Lung (tissue), 17 donors: ENCODE measurements at places on chromosomes 12 and 14. TPM values are rescaled to one million over a fixed set of nuclear protein-coding genes. Genes with fewer than 3 reads are reported as not detected.

DNA sequence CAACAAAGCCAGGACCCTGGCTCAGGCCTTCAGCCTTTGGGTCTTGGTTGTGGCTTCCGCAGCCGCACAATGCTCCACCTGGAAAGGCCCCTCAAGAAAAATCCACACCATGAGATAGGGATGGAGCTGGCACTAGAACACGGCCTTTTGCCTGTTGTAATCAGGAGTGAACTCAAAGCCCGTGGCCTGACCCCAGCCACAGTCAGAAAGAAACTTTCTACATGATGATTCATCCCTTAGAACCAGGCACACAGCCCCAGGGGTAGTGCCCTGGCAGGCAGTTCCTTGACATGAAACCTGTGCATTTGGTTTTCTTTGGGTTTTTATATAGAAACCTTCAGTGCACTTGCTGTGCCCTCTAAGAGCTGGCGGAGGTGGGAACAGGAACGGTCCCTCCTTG lies 5.1 kb downstream of the CLMN start:
- H3K27me3 ChIP-seq: no peaks in the 10 kb centered on the region
- peaks cover 18% of the 10 kb centered on the region for H3K4me1 ChIP-seq
- no peak for DNase-seq
- H3K36me3 ChIP-seq: no peaks in the 10 kb centered on the region
- no peak overlapping the region for H3K4me3 ChIP-seq

GRCh38 chr14:30108975-30109700 lies 181.5 kb upstream of the PRKD1 start:
- no peaks in the 10 kb centered on the region for H3K36me3 ChIP-seq
- H3K4me3 ChIP-seq: no peak overlapping the region
- H3K27ac ChIP-seq: no peak overlapping the region
- H3K4me1 ChIP-seq: no peaks in the 10 kb centered on the region

- H3K4me1 ChIP-seq: no peaks in the 10 kb centered on the region
- H3K4me3 ChIP-seq: no peak overlapping the region
- no peak overlapping the region for H3K27ac ChIP-seq
- no peaks in the 10 kb centered on the region for H3K36me3 ChIP-seq
Observed at GRCh38 chr14:67186789-67187584, 2.3 kb upstream of the GARIN2 start.

DNA sequence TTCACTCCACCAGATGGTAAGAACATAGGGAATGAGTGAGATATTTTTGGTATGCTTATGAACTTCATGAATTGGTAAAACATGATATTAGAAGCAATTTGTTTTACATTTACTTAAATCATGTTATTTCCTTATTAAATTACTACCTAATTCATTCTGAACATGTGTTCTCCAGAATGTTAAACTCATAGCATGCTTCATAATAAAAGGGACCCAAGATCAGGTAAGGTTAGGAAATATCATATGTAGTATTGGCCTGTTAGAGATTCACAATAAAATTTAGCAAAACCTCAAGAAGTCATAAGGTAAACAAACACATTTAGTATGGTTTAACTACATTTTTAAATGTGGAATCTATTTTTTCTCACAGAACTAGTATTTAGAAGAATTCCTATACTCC lies 28.2 kb downstream of the PTPRQ start:
- DNase-seq: no peak
- H3K27me3 ChIP-seq: no peaks in the 10 kb centered on the region
- H3K4me1 ChIP-seq: no peaks in the 10 kb centered on the region

DNA sequence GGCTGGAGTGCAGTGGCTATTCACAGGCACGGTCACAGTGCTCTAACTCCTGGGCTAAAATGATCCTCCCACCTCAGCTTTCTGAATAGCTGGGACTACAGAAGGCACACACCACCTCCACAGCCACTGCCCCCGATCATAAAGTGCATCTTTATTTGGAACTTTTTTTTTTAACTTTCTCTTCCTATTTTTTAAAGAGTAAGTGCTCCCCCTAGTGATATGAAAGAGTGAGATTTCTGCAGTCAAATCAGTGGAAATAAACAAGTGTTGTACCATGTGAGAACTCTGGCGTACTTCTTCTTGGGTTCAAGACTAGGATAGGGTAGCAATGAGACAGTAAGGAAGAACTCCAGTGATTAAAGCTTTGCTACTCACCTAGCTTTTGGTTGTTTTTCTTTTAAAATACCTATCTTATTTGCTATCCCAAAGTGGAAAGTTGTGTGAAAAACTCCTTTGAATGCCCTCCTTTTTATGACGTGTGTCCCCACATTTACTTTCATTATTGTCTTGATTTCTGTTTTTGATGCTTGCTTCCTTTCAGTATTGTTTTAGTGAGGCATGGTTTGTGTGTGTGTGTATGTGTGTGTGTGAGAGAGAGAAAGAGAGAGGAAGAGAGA lies 6.6 kb downstream of the PPP4R4 start:
- no peak overlapping the region for H3K4me3 ChIP-seq
- no peaks in the 10 kb centered on the region for H3K36me3 ChIP-seq
- H3K27ac ChIP-seq: no peak overlapping the region
- DNase-seq: peak; percentile 66
- peaks cover 47% of the 10 kb centered on the region for H3K27me3 ChIP-seq

GRCh38 chr14:55780156-55780946 lies 200.3 kb downstream of the KTN1 start:
- H3K4me3 ChIP-seq: no peak overlapping the region
- H3K36me3 ChIP-seq: no peaks in the 10 kb centered on the region
- DNase-seq: peak; percentile 50
- H3K4me1 ChIP-seq: peaks cover 4% of the 10 kb centered on the region

DNA sequence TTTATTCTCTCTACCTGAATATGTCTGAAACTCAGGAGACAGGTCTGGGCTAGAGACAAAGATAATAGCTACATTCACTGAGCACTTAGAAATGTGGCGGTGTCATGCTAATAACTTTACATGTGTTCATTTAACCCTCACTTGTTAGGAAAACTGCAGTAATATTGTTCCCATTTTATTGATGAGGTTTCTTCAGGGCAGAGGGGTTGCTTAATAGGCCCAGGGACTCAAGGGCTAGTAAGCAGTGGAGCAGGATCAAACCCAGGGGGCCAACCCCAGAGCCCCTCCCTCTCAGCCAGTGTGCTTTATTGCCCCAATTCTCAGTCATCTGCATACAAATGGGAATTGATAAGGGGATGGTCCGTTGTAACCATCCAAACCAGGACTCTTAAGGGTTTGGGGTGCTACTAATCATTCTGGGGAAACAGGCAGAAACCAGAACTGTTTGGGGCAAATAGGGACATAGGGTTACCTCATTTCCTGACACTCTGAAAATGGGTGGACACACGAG lies 142.8 kb upstream of the AMIGO2 start:
- no peaks in the 10 kb centered on the region for H3K27me3 ChIP-seq
- no peak overlapping the region for H3K27ac ChIP-seq
- DNase-seq: no peak
- H3K4me1 ChIP-seq: no peaks in the 10 kb centered on the region
- H3K4me3 ChIP-seq: no peak overlapping the region
- H3K36me3 ChIP-seq: no peaks in the 10 kb centered on the region

- no peaks in the 10 kb centered on the region for H3K4me1 ChIP-seq
- peaks cover 2% of the 10 kb centered on the region for H3K27me3 ChIP-seq
- H3K27ac ChIP-seq: no peak overlapping the region
- DNase-seq: no peak
Observed at GRCh38 chr12:4190366-4191063, 83.0 kb upstream of the CCND2 start.

GRCh38 chr14:46661728-46662127 lies 10.1 kb upstream of the RPL10L start:
- DNase-seq: no peak
- H3K27me3 ChIP-seq: no peaks in the 10 kb centered on the region
- no peak overlapping the region for H3K27ac ChIP-seq
- no peaks in the 10 kb centered on the region for H3K4me1 ChIP-seq
- no peak overlapping the region for H3K4me3 ChIP-seq
- no peaks in the 10 kb centered on the region for H3K36me3 ChIP-seq

DNA sequence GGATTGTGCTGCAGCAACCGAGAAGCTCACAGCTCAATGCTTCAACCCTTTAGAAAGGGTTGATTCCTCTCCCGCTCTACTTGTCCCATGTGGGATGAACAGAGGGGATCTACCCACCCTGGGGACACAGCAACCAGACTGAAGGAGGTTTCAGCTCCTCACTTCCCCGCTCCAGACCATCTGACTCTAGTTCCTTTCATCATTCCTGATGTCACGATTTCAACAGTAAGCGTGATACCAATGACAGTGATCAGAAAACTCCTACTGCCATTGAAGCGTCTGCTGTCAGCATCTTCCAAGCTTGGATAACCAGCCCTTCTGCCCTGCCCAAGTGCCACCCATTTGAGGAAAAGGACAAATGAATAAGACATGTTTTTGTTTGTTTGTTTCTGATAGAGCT lies 14.3 kb downstream of the SERPINA1 start:
- no peaks in the 10 kb centered on the region for H3K36me3 ChIP-seq
- no peak for DNase-seq
- H3K27ac ChIP-seq: no peak overlapping the region
- H3K4me1 ChIP-seq: no peaks in the 10 kb centered on the region
- H3K27me3 ChIP-seq: no peaks in the 10 kb centered on the region

DNA sequence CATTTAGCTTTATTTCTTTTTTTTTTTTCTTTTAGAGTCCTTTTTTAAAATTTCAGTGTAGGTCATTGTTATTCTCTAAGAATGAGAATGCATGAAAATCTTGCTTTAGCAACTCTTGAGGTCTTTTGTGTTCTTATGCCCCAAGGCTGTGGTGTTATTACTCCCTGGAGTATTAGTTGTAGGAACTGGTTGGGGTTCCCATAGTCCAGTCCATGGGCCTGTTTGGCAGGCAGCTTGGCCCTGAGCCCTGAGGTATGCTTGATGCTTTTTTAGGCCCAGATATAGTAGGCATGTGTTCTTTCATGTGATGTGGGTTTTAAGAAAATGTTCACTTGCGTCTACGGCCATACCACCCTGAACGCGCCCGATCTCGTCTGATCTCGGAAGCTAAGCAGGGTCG lies 1.6 kb downstream of the FAM234B start:
- no peak overlapping the region for H3K4me3 ChIP-seq
- H3K27me3 ChIP-seq: no peaks in the 10 kb centered on the region
- peaks cover 4% of the 10 kb centered on the region for H3K4me1 ChIP-seq
- DNase-seq: no peak
- H3K36me3 ChIP-seq: no peaks in the 10 kb centered on the region

DNA sequence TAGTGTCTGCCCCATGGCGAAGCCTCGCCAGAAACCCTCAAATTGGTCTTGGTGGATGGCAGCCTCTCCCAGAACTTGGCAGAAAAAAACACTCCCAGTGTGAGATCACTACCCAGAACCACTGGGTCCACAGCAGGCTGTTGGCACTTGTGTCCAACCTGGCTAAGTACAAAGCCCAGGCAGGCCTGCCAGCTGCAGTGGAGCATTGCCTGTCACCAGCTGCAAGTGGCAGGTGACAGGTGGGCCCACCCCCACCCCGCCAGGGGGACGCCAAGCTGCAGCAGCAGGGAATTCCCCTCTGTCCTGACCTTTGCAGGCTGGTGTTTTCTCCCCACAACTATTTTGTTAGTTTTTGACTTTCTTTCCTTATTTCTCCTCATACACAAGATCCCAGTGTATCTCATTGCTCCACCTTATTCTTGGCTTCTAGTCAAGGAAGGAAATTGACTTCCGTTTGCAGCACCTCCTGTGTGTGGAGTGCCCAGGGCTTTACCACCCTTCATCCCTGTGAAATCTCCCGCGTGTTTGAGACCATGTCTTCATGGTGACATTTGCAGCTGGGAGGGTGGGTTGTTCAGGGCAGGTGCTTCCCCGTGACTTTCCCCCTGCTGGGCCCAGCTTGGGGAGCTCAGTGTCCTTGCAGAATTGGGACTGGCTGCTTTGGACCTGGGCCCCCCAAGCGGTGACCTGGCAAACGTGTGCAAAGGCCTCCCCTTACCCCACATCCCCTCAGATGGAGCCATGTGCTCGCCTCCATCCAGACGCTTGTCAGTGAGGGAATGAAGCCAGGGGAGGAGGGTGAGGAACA lies 73.8 kb upstream of the RIN3 start:
- DNase-seq: no peak
- no peak overlapping the region for H3K27ac ChIP-seq
- no peak overlapping the region for H3K4me3 ChIP-seq

DNA sequence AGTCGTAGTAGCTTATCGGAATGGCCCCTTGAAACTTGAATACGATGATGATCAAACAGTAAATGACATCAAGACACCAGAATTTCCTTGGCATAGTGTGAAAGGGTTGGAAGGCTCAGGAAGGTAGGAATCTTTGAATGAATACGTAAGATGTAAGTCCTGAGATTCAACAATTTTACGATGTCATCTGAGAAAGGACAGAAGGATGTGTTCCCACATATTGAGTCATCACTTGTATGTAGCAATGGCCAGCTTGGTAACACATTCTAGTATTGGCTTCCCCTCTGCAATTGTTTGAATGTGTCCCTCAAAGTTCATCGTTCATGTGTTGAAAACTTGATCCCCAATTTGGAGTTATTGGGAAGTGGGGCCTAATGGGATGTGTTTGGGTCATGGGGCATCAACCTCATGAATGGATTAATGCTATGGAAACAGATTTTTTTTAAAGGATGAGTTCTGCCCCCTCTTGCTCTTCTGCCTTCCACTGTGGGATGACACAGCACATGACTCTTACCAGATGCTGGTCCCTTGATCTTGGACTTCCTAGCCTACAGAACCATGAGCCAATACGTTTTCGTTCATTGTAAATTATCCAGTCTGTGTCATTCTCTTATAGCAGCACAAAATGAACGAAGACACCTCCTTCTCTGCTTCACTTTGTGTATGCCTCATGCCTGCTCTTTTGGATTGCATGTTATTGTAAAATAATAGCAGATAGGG lies 284.6 kb downstream of the BCAT1 start:
- DNase-seq: no peak
- peaks cover 3% of the 10 kb centered on the region for H3K4me1 ChIP-seq
- H3K4me3 ChIP-seq: no peak overlapping the region
- H3K36me3 ChIP-seq: no peaks in the 10 kb centered on the region
- H3K27me3 ChIP-seq: no peaks in the 10 kb centered on the region

- H3K27ac ChIP-seq: no peak overlapping the region
- H3K4me1 ChIP-seq: no peaks in the 10 kb centered on the region
- H3K27me3 ChIP-seq: no peaks in the 10 kb centered on the region
- no peak for DNase-seq
- no peak overlapping the region for H3K4me3 ChIP-seq
Observed at GRCh38 chr12:128551266-128551665, 272.5 kb downstream of the SLC15A4 start.

DNA sequence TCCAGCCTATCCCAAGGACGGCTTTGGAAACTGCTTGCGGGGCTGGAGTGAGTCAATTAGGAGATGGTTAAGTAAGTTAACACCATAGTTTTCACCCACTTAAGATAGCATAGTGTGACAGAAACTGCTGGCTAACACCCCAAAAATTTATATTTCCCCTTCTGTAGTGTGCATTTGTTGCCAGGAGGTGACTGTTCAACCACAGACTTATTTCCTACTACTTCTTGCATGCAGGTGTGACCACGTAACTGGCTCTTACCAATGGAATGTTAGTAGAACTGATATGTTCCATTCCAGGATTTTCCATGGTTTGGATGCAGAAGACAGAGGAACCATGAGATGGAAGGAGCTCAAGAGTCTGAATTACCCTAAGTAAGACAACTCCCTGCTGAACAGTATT lies 52.9 kb upstream of the SLC35F4 start:
- H3K36me3 ChIP-seq: no peaks in the 10 kb centered on the region
- no peaks in the 10 kb centered on the region for H3K27me3 ChIP-seq
- H3K4me3 ChIP-seq: no peak overlapping the region
- no peaks in the 10 kb centered on the region for H3K4me1 ChIP-seq

Gene BHLHE41
- 39.0 TPM for total RNA-seq

Gene RPGRIP1
- total RNA-seq: 0.43 TPM

Gene PMEL
- total RNA-seq: 0.43 TPM

Gene MYRFL
- total RNA-seq: 0.15 TPM

Gene CLEC4C
- 0.60 TPM for total RNA-seq

Gene COX8C
- total RNA-seq: not detected

Gene GPR84
- 2.6 TPM for total RNA-seq
